ENCODE measurements at places on chromosomes 11 and 22.
A peak's percentile ranks its signal among the peaks of the same experiment; 100 is the strongest.

- DNase-seq: no peak
Measured at GRCh38 chr11:67366546-67366945, 6.9 kb downstream of the CLCF1 start.

DNA sequence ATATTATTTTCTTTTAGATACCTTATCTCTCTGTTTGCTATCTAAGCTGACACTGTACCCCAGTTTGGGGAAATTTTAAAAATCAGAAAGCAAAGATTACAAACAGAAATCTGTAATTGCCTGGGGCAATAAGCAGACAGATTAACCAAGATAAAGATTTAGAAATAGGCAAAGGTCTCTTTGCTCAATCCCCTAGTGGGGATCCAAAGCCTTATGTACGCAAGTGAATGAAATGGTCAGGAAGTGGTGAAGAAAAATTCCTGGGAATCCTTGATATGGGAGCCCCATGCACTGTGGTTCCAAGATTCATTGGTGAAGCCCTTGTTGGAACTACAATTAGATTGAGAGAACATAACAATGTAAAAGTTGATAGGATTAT lies 139.5 kb upstream of the GUCY1A2 start:
- DNase-seq: no peak

DNA sequence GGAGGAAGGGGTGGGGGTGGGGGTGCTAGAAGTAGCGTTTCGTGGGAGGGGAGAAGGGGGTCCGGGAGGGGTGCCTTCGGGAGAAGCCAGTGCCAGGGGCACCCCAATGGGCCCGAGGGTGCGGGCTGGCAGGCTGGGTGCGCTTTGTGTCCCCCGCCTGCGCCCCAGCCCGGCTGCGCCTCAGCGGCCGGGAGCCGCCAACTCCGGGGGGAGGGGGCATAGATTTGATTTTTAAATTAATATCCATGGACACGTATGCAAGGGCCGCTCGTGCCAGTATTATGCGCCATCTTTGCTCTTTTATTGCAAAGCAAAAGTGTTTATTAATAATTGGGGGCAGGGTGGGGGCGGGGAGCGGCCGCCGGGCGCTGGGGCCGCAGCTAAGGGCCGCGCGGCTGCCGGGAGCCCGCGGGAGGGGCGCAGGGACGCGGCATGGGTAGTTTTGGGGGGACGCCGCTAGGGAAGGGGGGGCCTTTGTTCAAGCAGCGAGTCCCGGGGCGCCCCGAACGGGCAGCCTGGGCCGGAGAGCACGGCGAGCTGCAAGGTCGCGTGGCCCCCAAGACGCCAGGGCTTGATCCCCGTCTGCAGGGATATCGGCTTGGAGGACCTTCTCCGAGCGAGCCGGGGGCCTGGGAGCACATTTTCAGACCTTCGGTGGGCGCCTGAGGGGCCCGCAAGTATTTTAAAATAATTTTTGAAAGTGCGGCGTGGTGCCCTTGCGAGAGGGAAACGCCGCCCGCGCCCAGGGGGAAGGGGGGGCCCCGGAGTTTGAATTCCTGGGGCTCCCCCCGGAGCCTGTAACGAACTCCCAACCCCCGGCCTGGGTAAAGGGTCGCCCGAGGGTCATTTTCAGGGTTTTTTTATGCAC lies 959 bp downstream of the CCND1 start:
- DNase-seq: no peak

- DNase-seq: no peak
Measured at GRCh38 chr22:30701872-30702271, 7.2 kb downstream of the OSBP2 start.

- peak; percentile 31 for DNase-seq
Measured at GRCh38 chr11:6333095-6333494, 12.8 kb upstream of the CAVIN3 start.

DNA sequence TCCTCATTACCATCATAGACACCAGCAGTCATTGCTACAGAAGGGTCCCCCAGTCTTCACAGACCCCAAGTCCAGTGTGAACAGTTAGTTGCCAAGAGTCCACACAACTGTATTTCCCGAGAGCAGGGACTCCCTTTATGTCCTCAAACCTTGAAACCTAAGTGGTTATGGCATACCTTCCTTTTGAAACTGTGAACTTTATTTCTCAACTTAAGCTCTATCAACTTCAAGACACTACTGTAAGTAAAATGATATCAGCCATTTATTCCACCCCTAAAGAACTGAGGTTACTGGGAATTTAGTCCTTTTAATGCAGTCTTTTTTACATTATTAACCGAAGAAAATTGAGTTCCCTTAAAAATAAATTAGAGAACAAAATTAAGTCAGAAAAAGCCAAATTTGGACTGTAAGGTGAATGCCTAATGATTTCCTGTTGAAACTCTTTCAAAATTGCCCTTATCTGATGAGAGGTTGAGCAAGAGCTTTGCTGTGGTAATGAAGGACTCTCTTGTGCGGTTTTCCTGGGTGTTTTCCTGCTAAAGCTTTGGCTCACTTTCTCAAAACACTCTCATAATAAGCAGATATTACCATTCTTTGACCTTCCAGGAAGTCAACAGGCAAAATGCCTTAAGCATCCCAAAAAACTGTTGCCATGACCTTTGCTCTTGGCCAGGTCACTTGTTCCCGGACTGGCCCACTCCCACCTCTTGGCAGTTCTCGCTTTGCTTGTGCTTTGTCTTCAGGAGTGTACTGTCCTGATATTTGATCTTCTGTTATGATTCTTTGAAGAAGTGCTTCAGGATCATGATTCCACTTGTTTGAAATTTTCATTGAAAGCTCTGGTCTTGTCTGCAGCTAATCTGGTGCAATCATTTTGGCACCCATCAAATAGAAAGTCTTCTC lies 765.4 kb upstream of the ANO3 start:
- DNase-seq: no peak

Measured in NCI-H1694 treated with DMSO at 0.1 percent for 48 hours (cell line).